Activated CD8-positive, alpha-beta T cell treated with anti-CD3 and anti-CD28 coated beads for 36 hours (primary cell): ENCODE measurements at places on chromosomes 7 and 10. TPM values are rescaled to one million over a fixed set of nuclear protein-coding genes. Genes with fewer than 3 reads are reported as not detected.

SLC13A1 gene
- total RNA-seq, result not detected

DNA sequence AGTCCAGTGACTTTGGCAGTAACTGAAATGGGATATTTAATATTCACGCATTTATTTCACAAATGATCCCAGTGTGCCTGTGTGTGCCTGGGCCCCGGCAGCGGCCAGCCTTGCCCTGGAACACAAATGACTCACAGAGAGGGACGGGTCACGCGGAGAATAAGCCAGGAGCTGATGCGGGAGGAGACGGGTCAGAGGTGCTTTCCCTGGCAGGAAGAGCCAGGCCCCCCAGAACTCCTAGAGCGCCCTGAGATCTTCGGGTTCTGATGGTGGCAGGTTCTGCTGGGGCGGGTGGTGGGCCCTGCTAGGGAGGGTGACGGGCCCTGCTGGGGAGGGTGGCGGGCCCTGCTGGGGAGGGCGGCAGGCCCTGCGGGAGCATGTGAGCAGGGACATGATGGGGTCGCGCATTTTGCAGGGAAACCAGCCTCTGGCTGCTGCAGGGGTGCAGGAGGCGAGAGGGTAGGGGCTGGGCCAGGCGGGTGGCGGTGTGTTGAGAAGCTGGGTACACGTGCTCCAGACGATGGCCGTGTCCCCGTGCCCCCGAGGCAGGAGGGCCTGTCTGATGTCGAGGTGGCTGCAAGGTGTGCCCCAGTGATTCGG, 84.2 kb upstream of the DIP2C start:
- H3K27ac ChIP-seq, result no peak overlapping the region
- H3K36me3 ChIP-seq, result no peaks in the 10 kb centered on the region
- no peak for DNase-seq
- H3K27me3 ChIP-seq, result no peaks in the 10 kb centered on the region

DNA sequence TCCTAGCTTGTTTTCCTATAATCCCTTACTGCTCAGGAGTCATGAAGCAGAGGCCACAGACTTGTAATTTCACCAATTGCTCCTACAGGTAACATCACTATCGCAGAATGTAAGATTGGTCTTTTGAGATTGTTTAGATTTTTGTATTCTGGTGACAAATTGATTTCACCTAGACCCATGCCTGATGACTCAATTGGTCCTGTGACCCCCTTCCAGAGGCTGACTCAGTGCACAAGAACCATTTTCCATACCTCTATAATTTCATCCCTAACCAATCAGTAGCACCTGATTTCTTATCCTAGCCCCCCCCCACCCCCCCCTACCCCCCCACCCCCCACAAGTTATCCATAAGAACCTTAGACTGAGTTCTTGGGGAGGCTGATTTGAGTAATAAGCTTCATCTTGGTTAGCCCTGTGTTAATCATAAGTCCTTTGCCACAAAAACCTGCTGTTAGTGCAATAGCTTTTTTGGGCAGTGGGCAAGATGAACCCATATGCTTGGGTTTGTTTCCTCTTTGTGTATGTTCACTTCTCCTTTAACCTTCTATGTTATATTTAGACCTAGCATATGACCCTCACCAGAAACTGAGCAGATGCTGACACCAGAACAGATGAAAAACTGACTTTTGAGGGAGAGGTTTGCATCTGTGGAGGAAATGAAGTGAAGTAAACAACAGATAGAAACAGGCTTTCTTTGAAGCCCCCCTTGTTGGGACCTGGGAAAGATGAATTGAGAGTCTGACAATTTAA, 187.1 kb downstream of the KIF20B start:
- H3K27me3 ChIP-seq, result peaks cover 15% of the 10 kb centered on the region
- no peak overlapping the region for H3K4me3 ChIP-seq
- DNase-seq, result no peak
- H3K4me1 ChIP-seq, result no peaks in the 10 kb centered on the region
- H3K36me3 ChIP-seq, result no peaks in the 10 kb centered on the region
- no peak overlapping the region for H3K27ac ChIP-seq

CFAP46 gene
- total RNA-seq, result not detected

GRCh38 chr7:151411551-151411950, 1.7 kb upstream of the WDR86 start:
- no peak overlapping the region for H3K4me3 ChIP-seq
- no peak for DNase-seq
- H3K27me3 ChIP-seq, result peaks cover 30% of the 10 kb centered on the region

GRCh38 chr10:486206-486605, 203.3 kb downstream of the DIP2C start:
- H3K27me3 ChIP-seq, result no peaks in the 10 kb centered on the region
- H3K4me3 ChIP-seq, result no peak overlapping the region
- DNase-seq, result no peak
- peaks cover 6% of the 10 kb centered on the region for H3K4me1 ChIP-seq

- no peaks in the 10 kb centered on the region for H3K27me3 ChIP-seq
- H3K4me1 ChIP-seq, result peaks cover 28% of the 10 kb centered on the region
- peak overlapping the region; percentile 71 for H3K4me3 ChIP-seq
- peak overlapping the region; percentile 96 for H3K27ac ChIP-seq
Measured at GRCh38 chr7:2863461-2864066, 19.5 kb upstream of the GNA12 start.

- H3K36me3 ChIP-seq, result no peaks in the 10 kb centered on the region
- no peak overlapping the region for H3K27ac ChIP-seq
- peaks cover 7% of the 10 kb centered on the region for H3K27me3 ChIP-seq
- no peak overlapping the region for H3K4me3 ChIP-seq
- no peaks in the 10 kb centered on the region for H3K4me1 ChIP-seq
- no peak for DNase-seq
Measured at GRCh38 chr10:12907656-12908055, 93.9 kb downstream of the CCDC3 start.

GRCh38 chr10:62637249-62638061, 167.1 kb upstream of the ADO start:
- no peaks in the 10 kb centered on the region for H3K36me3 ChIP-seq
- peak; percentile 90 for DNase-seq
- no peaks in the 10 kb centered on the region for H3K27me3 ChIP-seq
- no peak overlapping the region for H3K4me3 ChIP-seq

DNA sequence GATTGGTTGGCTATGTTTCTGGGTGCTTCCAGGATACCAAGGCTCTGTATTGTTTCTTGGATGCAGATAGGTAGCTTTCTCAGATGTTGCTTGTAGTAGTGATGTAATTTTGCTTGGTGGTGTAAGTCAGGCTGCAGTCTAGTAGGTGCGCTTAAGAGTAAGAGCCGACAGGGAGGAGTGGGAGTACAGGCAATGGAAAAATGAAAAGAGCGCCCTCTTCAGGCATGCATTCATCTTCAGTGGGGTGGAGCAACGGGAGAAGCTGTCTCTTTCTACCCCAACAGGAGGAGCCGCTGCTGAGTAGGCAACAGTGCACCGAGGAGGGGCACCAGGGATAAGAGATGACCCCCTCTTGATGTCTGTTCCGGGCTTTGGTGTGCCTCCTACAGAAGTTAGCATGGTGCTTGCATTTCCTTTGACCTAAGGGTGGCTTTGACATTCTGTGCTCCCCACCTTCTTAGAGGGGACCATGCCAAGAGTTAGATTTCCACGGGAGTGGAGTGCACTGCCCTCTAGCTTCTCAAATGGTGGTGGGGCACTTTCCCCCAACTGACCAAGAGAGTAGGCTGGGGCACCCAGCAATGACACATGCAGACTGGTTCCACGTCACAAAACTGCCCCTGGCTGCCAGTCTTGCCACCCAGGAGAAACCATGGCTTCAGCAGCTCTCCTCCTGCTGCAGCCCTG, 56.1 kb downstream of the ZNF783 start:
- no peak overlapping the region for H3K4me3 ChIP-seq
- no peaks in the 10 kb centered on the region for H3K36me3 ChIP-seq
- H3K27me3 ChIP-seq, result peaks cover 9% of the 10 kb centered on the region
- H3K4me1 ChIP-seq, result peaks cover 8% of the 10 kb centered on the region
- peak; percentile 44 for DNase-seq
- H3K27ac ChIP-seq, result no peak overlapping the region
